ENCODE measurements at places on chromosomes 16 and 17.

GRCh38 chr16:2157480-2158261 lies 2.1 kb downstream of the TRAF7 start:
- DNase-seq, result no peak

GRCh38 chr16:66370786-66371684 lies 4.5 kb downstream of the CDH5 start:
- DNase-seq, result no peak

GRCh38 chr17:45791041-45791582 lies 7.0 kb downstream of the CRHR1 start:
- DNase-seq, result no peak

DNA sequence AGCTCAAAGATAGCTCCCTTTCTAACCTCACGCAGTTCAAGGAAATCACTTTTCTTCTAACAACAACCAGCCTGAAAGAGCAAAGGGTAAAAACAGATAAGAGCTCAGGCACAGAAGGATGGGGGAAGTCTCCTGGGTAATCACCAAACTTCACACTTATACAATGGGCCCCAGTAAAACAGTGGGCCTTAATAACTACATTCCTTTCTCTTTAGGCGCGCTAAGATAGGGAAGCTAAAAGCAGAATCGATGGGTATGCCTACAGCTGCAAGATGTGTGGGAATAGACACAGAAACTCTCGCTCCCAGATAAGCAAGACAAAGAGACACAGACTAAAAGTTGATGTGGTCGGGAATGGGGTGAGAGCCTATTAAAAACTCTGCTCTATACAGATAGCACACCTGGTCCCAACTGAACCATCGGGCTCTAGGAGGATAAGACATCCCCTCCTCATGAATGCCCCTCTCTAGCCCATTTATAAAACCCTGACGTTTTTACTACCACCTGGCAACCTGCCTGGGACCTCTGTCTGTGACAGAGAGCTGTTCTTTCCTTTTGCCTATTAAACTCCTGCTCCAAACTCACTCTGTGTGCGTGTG lies 826 bp downstream of the LYZL6 start:
- DNase-seq, result no peak

DNA sequence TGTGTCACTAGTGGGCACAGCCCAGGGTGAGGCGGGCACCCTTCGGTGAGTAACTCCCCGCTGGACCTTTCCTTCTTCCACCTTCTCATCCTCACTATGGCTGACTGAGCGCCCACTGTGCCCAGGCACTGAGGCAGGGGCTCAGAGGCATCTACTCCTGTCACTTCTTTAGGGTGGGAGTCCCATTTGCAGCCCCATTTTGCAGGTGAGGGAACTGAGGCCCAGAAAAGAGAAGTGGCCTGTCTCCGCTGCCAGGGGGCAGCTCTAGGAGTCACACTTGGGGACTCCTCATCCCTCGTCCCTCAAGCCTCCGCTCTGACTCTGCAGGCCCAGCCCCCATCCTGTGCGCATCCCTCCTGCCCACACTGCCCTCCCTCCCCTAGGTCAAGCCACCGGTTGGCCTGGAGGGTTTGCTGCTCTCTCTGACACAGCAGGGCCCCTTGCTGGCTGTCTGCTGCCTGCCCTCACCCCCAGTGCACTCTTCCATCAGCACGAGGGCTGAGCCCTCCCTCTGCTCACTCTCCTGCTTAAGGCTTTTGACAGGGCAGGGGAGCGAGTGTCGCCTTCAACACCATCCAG lies 62.4 kb downstream of the CNGB1 start:
- no peak for DNase-seq

DNA sequence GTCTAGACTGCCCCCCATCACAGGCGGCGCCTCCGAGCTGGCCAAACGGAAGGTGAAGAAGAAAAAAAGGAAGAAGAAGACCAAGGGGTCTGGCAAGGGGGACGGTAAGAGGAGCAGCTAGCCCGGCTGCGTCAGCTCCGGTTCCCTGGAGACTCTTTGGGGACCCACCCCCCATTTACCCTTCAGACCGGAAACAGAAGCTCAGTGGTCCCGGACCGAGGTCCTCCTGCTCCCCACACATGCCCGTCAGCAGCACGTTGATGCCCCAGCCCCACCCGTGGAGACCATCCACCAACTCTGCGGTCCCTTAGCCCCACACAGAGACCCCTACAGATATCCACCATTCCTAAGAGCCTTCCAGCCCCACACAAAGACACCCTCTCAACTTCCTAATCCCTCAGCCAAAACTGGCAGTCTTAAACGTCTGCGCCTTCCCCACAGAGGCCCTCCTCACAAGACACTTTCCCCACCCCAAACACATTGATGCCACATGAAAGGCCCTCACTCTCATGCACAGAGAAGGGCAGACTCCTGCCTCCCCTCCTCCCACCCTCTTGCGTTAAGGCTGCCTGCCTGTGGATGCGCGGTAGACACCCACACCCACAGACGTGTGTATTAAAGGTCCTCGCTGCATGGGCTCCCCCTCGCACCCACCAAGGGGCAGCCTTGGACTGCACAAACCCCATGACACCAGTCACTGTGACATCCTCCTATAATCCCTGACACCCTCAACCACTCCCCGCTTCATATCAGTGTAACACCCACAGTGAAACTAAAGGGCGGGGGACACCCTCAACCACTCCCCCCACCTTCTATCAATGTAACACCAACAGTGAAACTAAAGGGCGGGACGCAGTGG lies 58.2 kb upstream of the RPH3AL start:
- peak; percentile 52 for DNase-seq

DNA sequence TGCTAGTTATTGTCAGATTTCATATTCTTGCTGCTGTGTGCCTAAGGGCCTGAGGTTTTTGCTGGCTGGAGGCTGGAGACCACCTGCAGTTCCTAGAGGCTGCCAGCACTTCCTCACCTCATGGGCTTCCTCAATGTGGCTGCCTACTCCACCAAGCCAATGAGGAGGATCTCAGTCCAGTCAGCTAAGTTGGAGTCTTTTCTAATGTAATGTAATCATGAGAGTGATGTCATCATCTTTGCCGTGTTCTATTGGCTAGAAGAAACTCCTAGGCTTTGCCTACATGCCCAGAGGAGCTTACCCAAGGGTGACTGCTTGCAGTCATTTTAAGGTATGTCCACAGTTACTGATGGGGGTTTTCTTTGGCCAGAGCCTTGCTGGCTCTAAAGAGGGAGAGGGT lies 53.0 kb downstream of the SOCS3 start:
- peak; percentile 49 for DNase-seq

DNA sequence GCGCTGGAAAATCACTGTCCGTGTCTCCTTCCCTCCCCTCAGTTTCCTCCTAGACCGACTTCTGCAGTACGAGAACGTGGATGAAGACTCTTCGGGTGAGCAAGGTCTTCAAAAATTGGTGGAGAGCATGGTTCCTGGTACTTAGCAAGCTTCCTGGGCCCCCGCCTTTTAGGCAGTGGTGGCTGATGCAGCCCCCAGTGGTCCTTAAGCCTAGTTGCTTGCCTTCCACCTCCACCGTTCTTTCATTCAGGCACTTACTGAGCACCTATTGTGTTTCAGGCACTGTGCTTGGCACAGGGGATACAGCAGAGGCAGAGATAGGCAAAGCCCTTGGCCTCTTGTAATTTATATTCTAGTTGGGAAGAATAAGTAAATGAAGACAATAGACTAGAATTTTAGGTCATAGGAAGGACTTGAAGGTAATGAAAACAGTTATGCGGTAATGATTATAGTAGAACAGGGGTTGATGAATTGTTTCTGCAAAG lies 767 bp downstream of the INO80E start:
- peak; percentile 27 for DNase-seq

DNA sequence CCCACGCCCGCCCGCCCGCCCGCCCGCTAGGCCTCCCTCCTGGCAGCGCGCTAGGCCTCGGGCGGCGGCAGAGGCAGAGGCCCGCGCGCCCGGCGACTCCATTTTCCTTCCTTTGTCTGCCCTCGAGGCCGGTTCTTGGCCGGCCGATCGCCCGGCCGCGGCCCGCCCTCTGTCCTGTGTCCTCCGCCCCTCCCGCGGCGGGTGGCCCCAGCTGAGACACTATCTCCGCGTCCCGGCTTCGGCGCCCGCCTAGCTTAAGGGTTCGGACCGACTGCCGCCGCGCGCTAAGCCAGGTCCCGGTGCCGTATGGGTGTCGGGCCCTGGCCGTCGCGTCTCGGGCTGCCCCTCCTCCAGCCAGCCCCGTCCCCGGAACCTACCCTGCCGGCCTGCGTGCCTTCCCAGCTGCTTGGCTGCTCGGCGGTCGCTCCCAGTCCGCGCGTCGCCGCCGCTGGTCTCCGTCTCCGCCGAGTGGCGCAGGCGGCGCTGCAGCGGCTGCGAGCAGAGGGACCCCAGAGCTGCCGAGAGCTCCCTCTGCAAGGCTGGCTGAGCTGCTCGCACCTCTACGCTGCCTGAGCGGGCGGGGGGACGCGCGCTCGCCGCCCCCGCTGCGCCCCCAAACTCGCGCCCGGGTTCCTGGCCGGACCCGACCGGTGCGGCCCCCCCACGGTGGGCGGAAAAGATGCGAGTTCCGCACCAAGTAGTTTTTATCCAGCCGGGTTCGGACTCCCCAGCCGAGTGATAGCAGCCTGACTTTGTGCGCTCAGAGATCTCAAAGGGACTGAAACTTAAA lies 787 bp downstream of the CTCF start:
- DNase-seq, result peak; percentile 68

DNA sequence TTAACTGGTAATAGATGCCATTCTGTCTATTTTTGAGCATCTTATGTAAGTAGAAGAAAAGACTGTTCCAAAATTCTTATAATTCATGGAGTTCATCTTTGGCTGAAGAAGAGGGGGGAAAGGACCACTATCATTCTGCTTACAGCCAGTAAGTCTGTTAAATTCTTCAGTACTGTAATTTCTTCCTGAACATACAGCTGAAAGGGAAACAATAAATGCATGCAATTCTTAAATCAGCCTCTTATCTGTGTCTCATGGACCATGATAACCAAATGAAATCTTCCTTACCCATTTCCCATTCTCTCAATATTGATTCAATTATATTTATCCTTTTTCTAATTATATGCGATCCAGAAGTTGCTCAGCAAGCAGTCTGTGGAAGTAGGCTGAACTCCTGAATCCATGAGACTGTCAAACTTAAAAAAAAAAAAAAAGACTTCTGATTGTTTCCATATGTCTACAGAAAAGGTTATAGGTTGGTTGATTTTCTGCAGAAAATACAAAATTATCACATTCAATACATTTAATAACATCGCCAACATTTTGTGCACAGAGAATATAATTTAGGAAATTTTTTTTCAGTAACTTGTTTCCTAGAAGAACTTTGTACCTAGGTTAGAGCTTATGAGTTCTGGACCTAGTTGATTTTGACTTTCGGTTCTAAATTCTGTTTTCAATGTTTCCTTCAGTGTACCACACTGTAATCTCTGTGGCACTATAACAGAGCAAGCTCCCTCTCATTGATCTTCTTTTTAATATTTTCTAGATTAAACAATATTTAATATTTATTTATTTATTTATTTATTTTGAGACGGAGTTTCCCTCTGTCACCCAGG lies 1.2 kb upstream of the ABCA9 start:
- no peak for DNase-seq

- DNase-seq, result no peak
Measured at GRCh38 chr17:57838453-57838852, 11.4 kb downstream of the MRPS23 start.

Data from KBM-7 (cell line).